Activated CD4-positive, alpha-beta memory T cell treated with anti-CD3 and anti-CD28 coated beads for 36 hours (primary cell): ENCODE measurements at places on chromosomes 2 and 18. TPM values are rescaled to one million over a fixed set of nuclear protein-coding genes. Genes with fewer than 3 reads are reported as not detected.

The COL4A3 gene
- total RNA-seq, result not detected

- H3K4me1 ChIP-seq, result no peaks in the 10 kb centered on the region
- H3K27ac ChIP-seq, result no peak overlapping the region
- peaks cover 10% of the 10 kb centered on the region for H3K27me3 ChIP-seq
- H3K4me3 ChIP-seq, result no peak overlapping the region
Measured at GRCh38 chr2:175847128-175847527, 154.9 kb downstream of the LNPK start.

DNA sequence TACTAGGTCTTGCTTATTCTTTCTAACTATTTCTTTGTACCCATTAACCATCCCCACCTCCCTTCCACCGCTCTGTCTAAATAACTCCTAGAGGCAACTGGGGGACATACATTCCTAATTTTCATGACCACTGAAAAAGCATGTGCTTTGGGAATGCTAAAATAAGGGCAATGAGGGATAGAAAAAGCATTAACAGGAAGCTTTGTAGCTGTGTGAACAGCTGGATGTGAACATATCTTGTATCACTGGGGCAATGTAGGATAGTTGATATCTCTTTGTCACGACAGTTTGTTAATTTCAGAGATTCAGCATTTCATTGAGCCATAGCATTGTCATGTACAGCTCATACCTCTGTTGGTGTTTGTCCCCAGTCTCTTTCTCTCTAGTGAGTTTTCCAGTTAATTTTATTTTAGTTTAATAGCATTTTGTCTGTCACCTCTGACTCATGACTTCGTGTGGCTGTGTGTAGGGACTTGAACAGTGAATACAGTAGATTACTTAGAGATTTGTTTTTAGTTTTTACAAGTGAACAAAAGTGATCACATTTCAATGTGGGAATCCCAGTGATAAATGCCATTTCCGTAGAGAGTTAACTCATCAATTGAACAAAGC is 230.3 kb upstream of the NRP2 start:
- DNase-seq, result no peak
- H3K36me3 ChIP-seq, result no peaks in the 10 kb centered on the region
- H3K4me3 ChIP-seq, result no peak overlapping the region
- H3K27me3 ChIP-seq, result no peaks in the 10 kb centered on the region
- no peaks in the 10 kb centered on the region for H3K4me1 ChIP-seq
- H3K27ac ChIP-seq, result no peak overlapping the region

- no peak overlapping the region for H3K27ac ChIP-seq
- DNase-seq, result no peak
- no peaks in the 10 kb centered on the region for H3K36me3 ChIP-seq
- H3K4me3 ChIP-seq, result no peak overlapping the region
Measured at GRCh38 chr2:202184557-202184956, 53.8 kb downstream of the SUMO1 start.

- no peaks in the 10 kb centered on the region for H3K36me3 ChIP-seq
- H3K4me3 ChIP-seq, result no peak overlapping the region
- H3K4me1 ChIP-seq, result peaks cover 2% of the 10 kb centered on the region
- peaks cover 10% of the 10 kb centered on the region for H3K27me3 ChIP-seq
Measured at GRCh38 chr2:241564596-241565410, 6.3 kb downstream of the BOK start.

The PRSS56 gene
- not detected for total RNA-seq
